Stimulated activated CD4-positive, alpha-beta T cell treated with anti-CD3 and anti-CD28 coated beads, Interleukin-4, amount 100 ng/mL, for 4 hours (primary cell): ENCODE measurements at places on chromosomes 4 and X.

DNA sequence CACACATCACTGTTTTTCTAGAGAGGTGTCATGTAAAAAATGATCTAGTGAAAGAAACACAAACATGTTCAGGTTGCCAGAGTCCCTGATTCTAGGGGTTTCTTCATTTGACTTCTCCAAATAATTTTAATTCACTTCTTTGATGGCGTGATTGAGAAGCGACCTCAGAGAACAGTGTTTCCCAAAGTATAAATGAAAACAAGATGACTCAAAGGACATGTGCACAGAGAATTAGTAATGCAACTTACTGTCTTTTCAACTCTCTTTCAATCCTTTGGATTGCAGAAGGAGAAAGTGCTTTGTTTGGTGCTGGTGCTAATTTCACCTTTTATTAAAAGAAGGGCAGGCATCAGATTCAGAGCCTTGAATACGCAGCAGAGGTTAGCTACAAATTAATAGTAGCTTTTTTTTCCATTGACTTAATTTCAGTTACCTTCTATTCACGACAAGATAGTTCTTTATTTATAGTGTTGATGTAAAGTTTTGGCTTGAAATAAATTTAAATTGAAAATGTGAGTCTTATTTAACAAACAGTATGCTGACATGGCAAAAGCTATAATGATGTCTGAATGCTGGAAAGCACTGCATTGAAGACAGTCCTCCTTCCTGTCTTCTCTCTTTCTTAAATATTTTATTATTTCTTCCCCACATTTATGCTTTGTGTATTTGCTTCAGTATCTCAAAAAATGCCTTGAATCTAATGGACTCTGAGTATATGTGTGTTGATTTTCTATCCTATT, 85.1 kb downstream of the SLC10A7 start:
- DNase-seq, result no peak

- DNase-seq, result no peak
Observed at GRCh38 chr4:149202117-149202516, 613.5 kb downstream of the IQCM start.

DNA sequence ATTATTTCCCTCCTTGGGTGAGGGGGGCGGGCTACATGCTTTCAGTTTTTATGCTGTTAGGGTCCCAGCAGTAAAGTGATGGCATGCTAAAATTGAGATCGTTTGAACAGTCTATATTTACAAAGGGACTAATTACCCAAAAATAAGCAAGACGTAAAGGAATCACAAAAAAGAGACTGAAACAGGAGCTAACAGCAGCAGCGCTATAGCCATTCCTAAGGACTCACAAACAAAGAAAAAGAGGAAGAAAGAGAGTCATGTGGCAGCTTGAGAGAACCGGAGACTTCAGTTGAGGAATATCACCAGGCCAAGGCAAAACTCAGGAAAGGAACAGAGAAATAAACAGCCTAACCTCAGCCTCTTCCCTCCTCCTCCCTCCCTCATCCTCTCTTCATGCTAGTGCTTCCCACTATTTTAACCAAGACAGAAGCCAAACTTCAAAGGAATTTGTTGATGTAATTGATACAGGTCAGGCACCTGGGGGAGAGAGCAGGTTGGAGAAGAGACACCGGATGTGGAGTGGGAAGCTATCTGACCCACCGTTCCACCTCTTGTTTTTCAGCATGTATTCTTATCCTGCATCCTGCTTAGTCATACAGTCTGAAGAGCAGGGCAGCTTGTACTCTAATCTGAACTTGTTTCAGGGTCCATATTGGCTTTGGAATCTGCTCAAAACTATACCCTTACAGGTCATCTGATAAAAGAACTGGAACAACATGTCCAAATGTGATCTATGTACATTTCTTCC, 383.7 kb downstream of the NAF1 start:
- DNase-seq, result no peak

DNA sequence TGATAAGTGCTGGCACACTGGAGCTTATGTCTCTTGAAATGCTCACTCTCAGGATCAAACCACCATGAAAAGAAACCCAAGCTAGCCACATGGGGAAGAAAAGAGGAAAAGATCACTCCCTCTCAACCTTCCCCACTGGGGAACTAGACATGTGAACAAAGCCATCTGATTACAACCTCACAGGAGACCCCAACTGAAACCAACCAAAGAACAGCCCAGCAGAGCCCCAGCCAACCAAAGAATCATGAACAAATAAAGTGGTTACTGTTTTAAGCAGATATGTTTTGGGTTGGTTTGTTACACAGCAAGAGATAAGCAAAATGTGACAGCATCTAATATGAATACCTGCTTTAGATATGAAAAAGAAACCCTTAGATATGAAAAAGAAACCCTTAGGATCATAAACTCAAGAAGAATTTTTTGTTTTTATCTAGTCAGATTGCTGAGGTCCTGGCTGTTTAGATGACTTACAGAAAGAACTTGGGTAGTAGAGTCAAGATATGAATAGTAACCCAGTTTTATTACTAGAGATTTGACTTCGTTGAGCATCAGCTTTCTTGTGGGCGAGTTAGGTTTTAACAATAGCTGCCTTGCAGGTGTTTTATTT, 23.7 kb upstream of the TLR7 start:
- DNase-seq, result no peak

GRCh38 chr4:108058685-108059440, 69.2 kb downstream of the HADH start:
- no peak for DNase-seq

- no peak for DNase-seq
Observed at GRCh38 chr4:112592717-112593116, 44.0 kb downstream of the ZGRF1 start.

DNA sequence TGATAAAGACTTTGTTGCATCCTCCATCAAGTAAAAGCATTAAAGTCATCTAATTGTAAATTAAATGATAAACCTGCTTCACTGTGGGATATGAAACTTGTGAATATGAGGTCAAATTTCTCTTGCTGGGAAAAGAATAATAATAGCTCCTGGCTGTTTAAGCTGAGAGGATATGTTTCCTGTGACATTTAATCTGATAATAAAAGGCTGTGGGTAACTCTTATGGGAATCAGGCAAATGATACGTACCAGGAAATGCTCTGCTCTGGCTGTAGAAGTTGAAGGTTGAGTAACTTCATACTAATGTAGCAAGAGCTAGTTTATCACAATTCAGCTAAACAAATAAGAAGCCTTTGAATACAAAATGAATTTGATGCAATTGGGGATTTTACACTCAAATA, 574.6 kb downstream of the RAPGEF2 start:
- no peak for DNase-seq

DNA sequence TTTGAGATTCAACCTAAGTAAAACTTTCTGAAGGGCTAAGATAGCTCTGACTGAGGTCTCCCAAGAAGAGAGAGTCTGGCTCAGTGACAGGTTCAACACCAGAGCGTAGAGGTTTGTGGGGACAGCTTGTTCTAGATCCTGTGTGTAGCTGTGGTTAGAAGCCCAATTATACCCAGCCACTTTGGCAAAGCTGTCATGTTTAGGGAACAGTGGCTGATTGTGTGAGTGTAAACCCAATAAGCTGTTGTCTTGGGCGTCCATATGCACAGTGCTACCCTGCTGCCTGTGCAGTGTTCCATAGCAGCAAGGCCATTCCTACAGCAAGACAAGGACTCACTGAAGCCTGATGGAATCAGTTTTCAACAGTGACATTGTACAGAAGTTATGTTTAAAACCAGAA, 11.2 kb upstream of the SCRG1 start:
- DNase-seq, result no peak
